Small intestine (tissue), 16 donors: ENCODE measurements at places on chromosomes 3 and 15. TPM values are rescaled to one million over a fixed set of nuclear protein-coding genes. Genes with fewer than 3 reads are reported as not detected.

PPP1R14D gene
- 348 TPM for polyA plus RNA-seq

FYTTD1 gene
- 13.0 TPM for polyA plus RNA-seq

GRCh38 chr3:147195887-147196286 lies 210.5 kb downstream of the ZIC4 start:
- no peak overlapping the region for H3K27ac ChIP-seq
- no peaks in the 10 kb centered on the region for H3K36me3 ChIP-seq
- H3K4me3 ChIP-seq, result no peak overlapping the region
- no peaks in the 10 kb centered on the region for H3K27me3 ChIP-seq
- DNase-seq, result no peak

- H3K4me1 ChIP-seq, result no peaks in the 10 kb centered on the region
- no peak overlapping the region for H3K4me3 ChIP-seq
- H3K36me3 ChIP-seq, result no peaks in the 10 kb centered on the region
- H3K27ac ChIP-seq, result no peak overlapping the region
- H3K27me3 ChIP-seq, result no peaks in the 10 kb centered on the region
Measured at GRCh38 chr3:67712259-67712658, 57.8 kb upstream of the SUCLG2 start.

DNA sequence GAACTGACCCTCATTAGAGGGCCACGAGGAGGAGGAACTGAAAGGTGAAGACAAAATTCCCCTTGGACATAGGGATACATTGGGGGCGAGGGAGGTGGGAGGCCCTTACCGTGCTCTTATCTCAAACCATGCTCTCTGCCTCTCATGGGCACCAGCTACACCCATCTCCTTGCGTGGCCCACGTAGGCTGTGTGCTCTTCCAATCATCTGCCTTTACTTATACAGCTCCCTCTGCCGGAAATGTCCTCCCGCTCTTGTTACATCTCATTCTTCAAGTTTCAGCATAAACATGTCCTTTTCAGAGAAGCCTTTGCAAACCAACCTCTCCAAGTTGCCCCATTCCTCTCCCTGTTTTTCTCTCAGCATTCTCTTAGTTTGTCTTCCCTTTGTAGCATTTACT lies 307.8 kb upstream of the PROK2 start:
- no peak overlapping the region for H3K27ac ChIP-seq
- no peaks in the 10 kb centered on the region for H3K36me3 ChIP-seq
- DNase-seq, result no peak
- H3K4me3 ChIP-seq, result no peak overlapping the region
- H3K4me1 ChIP-seq, result no peaks in the 10 kb centered on the region

DNA sequence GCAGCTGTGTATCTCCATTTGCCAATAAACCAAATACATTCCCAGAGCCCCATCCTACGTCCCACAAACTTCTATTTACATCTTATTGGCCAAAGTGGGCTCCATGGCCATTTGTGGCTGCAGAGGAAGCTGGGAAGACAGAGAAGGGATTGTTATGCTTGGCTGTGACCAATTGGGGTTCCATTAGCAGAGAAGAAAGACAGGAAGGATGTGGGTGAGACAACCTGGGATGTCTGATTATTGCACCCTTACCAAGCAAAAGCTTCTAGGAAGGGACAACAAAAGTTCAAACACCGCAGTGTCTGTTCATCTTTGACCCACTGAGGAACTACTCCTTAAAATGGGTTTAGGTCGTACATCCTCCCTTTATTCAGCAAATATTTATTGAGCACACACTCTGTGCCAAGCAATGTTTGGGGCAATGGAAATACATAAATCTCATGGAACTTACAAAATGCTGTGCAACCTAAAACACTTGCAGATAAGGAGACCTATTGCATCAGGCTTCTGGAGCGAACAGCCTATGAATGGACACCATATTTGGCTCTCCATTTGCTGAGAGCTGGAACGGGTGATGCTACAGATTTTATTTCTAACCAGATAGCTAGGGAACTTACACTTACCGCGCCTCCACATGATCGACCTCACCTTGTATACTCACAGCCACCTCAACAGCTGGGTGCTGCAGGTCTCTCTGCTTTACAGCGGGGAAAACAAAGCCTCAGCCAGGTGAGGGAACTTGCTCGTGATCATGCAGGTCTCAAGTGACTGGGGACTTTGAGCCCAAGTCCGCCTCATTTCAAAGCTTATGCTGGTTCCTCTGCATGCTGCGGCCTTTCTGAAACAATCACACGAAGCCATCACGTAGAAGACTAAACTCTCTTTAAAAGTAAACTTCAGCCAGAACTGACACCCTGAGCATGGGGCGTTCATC lies 21.4 kb upstream of the NR2E3 start:
- no peaks in the 10 kb centered on the region for H3K27me3 ChIP-seq
- no peaks in the 10 kb centered on the region for H3K36me3 ChIP-seq
- peak; percentile 72 for DNase-seq
- no peaks in the 10 kb centered on the region for H3K4me1 ChIP-seq
- H3K4me3 ChIP-seq, result no peak overlapping the region

DNA sequence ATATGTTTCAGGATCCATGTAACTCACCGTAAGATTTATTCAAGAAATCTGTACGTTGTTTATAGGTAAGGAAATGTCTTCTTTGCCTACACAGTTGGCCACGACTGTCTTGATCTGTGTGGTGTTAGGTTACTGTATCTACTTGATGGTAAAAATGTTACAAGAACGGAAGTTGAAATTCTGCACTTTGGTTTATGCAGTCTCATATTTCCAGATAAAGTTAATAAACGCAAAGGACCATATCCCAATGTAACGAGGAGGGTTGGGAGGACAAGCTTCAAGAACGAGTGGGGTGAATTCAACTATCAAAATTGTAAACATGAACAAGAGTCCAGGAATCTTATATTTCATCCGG lies 1.0 kb downstream of the USF3 start:
- peak overlapping the region; percentile 92 for H3K27ac ChIP-seq
- no peaks in the 10 kb centered on the region for H3K27me3 ChIP-seq
- no peaks in the 10 kb centered on the region for H3K36me3 ChIP-seq
- peaks cover 3% of the 10 kb centered on the region for H3K4me1 ChIP-seq
- H3K4me3 ChIP-seq, result peak overlapping the region; percentile 73

DNA sequence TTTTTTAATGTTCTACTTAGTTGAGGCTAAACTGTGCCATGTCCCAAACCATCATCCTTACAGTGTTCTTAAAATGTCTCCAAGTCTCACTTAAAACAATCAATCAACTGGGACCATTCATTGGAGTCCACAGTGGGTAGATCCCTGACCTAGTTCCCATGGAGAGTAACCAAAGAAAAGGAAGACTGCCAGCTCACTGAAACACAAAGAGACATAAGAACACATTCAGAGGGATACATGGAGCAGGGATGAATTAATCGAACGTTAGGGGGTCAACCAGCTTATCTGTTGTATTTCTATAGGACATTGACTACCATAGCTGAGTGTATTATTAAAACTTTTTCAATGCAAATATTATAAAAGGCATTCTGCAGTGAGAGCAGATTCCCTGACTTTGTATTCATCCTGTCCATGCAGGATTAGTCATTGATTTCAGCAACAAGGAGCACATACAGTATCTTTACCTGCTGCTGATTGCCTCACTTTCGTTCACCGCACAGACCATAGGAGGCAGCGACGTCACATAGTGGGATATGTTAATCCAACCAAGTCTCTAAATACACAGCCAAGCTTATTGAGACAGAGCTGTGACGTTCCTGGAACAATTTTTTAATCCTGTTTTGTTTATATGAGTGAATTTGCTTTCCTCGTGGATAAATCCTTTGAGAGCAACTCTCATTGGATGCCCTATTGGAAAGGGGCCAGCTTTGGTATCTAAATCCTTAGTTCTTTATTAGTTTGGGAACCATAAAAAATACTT lies 364.9 kb upstream of the RBMS3 start:
- H3K4me3 ChIP-seq, result no peak overlapping the region
- H3K4me1 ChIP-seq, result no peaks in the 10 kb centered on the region
- no peak for DNase-seq
- no peaks in the 10 kb centered on the region for H3K27me3 ChIP-seq
- no peaks in the 10 kb centered on the region for H3K36me3 ChIP-seq

DNA sequence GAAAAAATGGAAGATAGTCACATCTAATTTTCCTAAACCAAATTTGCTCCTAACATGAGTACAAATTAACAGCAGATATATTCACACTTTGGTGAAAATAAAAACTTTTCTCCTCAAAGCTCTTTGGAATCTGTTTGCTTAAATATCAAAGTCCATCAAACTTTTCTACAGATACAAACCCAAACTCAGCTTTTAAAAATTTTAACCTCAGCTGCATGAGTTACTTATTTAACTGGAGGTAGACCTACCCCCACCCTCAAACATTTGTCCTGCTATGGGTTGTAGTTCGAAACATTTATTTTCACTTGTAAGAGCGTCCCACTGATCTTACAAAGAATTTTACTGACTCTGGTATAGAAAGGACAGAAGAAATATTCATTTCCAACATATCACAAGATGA lies 8.9 kb upstream of the XYLB start:
- no peaks in the 10 kb centered on the region for H3K27me3 ChIP-seq
- no peaks in the 10 kb centered on the region for H3K36me3 ChIP-seq
- H3K27ac ChIP-seq, result no peak overlapping the region

DNA sequence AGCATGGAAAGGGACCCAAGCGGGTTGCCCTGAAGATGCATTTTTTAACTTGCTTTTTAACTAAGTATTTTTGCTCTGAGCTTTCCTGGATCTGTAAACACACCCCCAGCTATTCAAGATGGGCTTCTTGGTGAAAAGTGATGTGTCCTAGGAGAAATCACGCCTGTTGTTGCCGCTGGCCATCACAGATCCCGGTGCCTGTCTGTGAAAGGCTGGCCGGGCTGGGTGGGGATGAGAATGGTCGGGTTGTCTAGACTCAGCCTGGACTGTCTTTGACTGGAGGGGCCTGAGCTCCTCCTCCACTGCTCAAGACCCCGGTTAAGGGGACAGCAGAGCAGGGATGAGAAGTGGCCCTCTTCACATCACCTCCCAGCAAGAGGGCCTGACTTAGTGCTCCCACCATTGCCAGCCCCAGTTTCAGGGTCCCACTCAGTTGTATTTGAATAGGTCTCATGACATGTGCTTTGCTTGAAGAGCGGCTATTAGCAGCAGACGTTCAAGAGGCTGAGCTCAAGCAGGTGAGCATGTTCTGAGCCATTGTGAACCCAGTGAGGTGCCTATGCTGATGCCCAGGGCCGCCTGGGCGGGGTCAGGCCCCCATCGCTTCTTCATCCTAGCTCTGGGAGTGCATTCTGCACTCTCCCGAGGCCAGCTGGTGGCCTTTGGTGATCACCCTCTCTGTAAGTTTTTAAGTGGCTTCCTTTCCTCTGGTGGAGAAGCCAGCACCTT lies 79.9 kb downstream of the IGF1R start:
- H3K4me3 ChIP-seq, result no peak overlapping the region
- H3K27ac ChIP-seq, result peak overlapping the region; percentile 93
- no peaks in the 10 kb centered on the region for H3K36me3 ChIP-seq
- no peaks in the 10 kb centered on the region for H3K27me3 ChIP-seq
- peaks cover 2% of the 10 kb centered on the region for H3K4me1 ChIP-seq
- no peak for DNase-seq
